ENCODE measurements at places on chromosomes 5 and 9.

- DNase-seq, result no peak
Observed at GRCh38 chr9:21402386-21403251, 6.3 kb upstream of the IFNA8 start.

- no peak for DNase-seq
Observed at GRCh38 chr9:88084357-88085183, 53.7 kb downstream of the SPATA31C2 start.

- no peak for DNase-seq
Observed at GRCh38 chr5:35029333-35029732, 18.4 kb downstream of the AGXT2 start.

- no peak for DNase-seq
Observed at GRCh38 chr9:86763791-86764190, 183.5 kb downstream of the GAS1 start.

GRCh38 chr9:21434202-21435014 lies 5.8 kb upstream of the IFNA1 start:
- DNase-seq, result no peak

- no peak for DNase-seq
Observed at GRCh38 chr9:5813824-5814223, 19.1 kb downstream of the ERMP1 start.

DNA sequence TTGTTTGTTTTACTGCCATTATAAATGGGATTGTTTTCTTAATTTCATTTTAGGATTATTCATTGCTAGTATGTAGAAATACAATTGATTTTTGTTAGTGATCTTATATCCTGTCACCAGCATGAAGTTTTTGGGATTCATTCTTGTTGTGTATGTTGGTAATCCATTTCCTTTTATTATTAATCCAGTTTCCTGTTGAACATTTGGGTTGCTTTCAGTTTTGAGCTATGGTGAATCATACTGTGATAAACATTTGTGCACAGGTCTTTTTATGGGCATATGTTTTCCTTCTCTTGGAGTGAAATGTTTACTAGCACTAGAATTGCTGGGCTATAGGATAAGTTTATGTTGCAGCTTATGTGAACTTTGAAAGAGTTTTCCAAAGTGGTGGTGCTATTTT lies 69.6 kb downstream of the MAN2A1 start:
- DNase-seq, result no peak

GRCh38 chr9:116933251-116933650 lies 246.1 kb downstream of the TRIM32 start:
- DNase-seq, result no peak

DNA sequence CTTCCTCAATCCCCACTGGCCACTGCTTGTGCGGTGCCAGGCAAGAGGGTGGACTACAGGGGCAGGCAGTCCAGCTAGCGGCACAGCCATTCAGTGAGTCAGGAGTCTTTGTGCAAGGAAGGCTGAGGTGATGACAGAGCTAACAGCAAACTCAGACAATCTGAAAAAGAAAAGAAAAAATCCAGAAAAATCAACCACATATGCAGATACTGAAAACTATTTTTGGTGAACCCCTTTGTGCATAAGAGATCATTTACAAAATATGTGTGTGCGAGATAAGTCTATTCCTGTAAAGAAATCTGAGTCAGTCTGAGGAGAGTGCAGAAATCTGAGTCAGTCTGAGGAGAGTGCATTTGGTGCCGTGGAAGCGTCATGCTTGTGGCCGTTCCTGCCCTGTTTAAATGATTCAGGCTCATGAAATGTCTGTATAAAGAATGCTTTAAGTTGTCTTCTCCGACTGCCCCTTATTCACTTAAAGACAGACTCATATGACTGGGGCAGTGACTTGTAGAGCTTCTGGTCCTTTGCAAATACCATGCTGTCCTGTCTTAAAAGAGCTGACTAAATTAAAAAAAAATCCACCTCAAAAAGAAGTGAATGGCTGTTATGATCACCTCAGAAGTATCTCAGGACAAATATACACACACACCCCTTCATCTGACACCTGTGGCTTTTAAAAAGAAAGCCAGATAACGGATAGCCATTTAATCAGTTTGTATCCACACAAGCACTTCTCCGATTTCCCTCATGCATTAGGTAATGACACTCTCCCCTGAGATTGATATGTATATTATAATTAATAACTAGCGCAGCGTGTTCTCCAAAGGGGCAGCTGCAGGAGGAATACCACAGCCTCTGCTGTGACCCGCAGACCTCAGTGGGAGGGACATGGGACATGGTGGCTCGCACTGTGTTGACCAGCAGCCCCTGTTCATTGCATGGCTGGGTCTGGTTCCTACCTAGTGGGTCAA lies 47.3 kb downstream of the TRIO start:
- DNase-seq, result no peak

DNA sequence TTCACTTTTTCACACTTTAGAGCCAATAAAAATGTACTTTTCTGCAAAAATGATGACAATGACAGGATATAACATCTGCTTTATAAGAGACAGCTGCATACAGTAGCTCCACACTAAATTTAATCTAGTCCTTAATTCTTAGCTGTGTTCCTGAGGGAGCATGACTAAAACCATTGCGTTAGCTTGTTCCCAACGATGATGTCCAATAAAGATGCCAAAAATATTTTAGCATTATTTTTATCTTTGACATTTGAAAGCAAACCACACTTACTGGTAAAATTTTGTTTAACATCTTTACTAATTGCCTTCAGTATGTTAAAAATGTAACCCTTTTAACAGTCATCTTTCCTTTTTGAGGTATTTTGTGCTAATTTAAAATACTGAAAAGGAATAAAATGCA lies 382.7 kb downstream of the CHSY3 start:
- no peak for DNase-seq

DNA sequence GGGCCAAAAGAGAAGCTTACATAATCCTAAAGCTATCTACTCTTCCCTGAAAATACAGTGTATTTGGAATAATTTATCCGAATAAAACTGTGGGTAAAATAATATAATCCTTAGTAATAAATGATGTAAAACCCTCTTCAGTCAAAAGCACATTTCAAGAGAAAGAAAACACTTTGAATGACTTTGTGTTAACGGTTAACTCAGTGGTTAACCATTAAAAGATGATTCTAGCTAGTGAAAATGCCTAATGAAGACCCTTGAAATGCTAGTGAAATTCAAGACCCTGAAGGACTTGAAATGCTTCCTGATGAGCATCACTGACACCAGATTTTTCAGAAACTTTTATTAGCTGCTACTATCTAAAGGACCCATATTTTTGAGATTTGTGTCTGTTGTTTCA lies 70.7 kb downstream of the COX7C start:
- no peak for DNase-seq

DNA sequence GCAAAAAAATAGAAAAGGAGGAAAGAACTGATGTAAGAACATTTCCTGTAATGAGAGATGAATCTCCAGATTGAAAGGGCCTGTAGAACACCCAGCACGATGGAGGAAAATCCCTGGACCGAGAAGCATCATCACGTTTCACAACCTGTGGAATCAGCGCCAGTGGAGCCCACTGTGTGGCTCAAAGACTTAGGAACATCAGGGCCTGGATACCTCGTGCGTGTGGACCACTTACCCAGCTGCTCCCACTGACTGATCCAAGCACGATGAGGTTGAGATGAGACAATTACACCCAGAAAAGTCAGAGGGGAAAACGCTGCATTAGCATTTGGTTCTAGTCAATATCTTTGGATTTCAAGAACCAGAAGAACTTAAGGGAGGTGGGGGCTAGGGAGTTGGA lies 224.6 kb downstream of the SYK start:
- no peak for DNase-seq

DNA sequence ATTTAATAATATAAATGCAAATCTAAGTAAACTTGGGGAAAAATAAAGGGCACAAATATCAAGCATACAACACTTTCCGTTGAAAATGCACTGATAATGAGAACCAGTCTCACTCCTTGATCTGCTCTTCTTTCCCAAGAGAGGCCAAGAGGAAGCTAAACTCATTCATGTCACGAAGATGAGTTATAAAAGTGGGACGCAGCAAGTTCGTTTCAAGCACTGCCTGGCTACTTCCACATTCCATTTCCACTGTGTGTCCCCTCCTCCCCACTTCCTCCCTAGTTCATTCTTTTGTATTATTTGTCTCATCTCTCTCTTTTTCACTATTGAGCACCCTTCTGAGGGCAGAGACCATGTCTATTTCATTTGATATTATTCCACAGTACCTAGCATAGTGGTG lies 158.1 kb downstream of the SLC24A2 start:
- DNase-seq, result no peak

DNA sequence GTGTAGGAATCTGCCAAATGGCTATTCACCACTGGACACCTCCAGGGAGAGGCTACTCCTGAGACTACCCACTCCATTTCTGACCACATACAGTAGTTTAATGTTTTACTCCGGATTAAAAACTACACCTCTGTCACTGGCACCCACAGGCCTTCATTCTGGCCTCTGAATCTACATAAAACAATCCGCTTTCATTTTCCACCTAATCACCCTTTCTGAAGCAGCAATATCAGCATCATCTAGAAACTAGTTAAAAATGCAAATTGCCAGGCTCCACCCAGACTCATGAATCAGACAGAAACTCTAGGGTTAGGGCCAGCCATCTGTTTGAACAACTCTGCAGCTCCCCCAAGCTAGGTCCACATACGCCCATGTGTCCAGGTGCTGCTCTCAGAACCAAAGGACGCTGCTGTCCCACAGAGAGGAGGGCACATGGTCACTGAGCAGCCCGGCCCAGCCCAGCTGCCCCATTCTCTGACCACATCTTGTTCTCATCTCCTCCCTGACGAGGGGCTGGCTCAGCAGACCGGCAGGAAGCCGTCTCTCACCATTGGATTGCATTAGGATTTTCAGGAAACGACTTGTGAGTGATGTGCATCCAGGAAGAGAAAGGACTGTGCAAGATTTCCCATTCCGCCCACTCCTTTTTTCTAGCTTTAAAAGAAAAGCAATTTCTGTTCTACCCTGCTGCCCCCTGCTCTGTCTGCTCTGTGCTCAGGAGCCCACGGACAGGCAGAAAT lies 34.7 kb downstream of the ADAM19 start:
- no peak for DNase-seq

DNA sequence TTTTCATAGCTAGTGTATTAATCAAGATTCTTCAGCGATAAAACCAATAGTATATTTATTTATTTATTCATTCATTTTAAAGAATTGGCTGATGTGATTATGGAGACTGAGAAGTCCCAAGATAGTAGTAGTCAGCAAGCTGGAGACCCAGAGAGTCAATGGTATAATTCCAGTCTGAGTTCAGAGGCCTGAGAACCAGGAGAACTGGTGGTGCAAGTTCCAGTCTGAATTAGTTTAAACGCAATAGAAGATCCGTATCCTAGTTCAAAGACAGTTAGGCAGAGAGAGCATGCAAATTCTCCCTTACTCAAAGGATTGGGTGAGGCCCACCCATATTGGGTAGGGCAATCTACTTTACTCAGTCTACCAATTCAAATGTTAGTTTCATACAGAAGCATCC lies 364.2 kb upstream of the RPS23 start:
- no peak for DNase-seq

DNA sequence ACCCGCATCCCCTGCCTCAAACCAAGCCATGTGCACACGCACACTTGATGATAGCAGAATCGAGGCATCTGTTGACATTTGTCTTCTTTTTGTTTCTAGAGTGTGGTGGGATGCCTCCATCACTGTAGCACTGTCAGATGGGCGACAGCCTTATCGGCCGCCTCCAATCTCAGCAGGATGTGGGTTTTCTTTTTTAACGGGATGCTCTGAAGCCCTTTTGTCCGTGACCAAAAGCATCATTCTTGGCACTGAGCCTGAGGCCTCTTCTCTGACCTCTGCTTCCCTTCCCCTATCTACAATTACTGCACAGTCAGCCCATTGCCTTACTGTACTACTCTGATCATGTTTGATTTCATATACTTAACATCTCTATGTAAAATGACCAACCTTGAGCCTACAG lies 78.3 kb downstream of the LMNB1 start:
- no peak for DNase-seq

- peak; percentile 43 for DNase-seq
Observed at GRCh38 chr9:135300346-135301141, 179.0 kb upstream of the PPP1R26 start.

Data from left lobe of liver (tissue), 2 donors.